ENCODE measurements at places on chromosomes 11 and 22.
A peak's percentile ranks its signal among the peaks of the same experiment; 100 is the strongest.

- peak; percentile 23 for DNase-seq
These were observed 478 bp downstream of the FAU start for GRCh38 chr11:65121447-65121864.

GRCh38 chr11:132373405-132374143 lies 1003.2 kb downstream of the NTM start:
- DNase-seq, result no peak

DNA sequence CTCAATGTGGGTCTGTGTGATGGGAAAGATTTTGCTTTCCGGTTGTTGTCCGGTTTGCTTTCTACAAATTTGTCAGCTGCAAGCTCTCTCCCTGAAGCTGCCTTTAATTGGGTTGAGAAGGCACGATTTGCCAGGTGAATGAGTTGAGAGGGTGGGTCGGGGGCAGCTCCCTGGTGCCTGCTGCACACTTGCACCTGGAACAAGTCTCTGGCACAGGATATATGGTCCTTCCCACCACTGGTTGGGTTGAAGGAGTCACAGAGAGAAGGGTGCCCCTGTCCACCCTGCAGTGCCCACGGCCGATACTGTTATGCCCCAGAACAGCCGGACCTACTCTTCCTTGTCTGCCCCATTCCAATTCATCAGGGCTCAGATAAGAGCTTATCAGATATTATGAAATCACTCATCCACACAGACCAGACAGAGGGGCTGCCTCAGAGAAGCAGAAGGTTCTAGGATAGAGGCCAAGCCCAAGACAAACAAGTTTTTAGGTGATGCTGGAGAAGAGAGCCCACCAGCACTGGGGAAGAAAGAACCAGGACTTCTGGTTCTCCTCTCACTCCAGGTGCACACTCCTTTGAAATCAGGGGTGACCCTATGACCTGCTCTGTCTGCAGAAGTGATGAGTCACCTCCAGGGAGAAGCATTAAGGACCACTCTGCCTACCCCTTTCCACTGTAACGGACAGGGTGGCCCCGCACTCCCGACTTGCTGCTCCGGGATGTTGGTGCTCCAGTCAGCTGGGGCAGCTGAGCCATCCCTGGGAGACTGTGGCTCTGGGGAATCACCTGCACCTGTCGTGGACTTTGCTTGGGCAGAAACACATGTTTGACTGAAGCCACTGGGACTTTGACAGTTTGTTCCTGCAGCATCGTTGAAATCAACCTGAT lies 45.3 kb downstream of the RTL6 start:
- no peak for DNase-seq

DNA sequence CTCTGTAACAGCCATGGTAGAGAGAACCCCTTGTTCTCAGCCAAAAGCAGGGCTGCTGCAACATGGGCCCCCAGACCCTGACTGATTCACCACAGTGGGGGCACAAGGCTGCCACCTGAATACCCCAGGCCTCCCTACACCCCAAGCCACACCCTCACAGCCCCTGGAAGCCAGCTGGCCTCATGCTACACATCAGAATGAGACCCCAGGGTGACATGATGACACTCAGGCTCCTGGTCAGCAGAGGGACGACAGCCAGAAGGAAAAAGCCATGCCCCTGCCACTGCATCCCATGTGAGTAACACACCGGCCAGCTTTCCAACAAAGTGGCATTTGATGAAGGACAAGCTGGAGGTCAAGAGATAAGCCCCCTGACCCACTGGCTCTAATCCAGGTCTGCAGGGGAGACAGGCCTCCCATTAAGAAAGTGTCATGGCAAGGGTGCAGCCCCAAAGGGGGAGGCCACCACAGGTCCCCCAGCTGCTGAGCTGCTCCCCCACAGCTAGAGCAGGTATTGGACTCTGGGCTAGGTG lies 2.6 kb downstream of the CDPF1 start:
- no peak for DNase-seq

- DNase-seq, result no peak
These were observed 6.6 kb upstream of the KCTD17 start for GRCh38 chr22:37044634-37045625.

Data from memory B cell (primary cell).